ENCODE measurements at places on chromosomes 4 and X.

- DNase-seq, result no peak
Measured at GRCh38 chr4:154456240-154456639, 35.4 kb downstream of the DCHS2 start.

DNA sequence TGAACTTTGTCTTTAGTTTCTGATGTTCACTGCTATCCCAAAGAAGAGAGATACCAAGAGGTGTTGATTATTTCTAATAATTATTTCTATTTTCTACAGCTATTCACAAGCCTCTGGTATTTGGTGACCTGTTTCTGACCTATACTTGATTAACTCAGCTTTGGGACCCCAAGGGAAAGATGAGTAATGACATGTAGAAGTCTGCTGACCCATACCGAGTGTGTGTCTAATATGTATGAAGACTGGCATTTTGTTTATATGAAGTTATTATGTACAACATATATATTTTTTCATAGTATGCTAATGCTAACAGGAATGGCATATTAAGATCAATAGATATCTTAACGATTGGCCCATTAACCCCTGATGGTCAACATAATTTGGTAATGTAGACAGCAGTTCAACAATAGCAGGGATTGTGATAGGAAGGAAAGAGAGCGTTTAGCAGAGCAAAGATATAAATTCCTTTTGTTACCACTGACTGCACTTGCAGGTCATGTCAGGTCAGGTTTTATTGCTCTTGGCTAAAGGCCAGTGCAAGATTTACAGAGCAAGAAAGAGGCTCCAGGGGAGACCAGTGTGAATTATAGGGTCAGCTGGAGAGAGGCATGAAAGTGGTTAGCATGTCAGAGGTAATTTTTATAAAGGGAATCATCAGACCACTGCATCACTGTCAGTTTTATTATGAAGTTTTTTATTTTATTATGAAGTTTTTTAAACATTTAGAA is 94.7 kb upstream of the DIPK2B start:
- DNase-seq, result no peak

DNA sequence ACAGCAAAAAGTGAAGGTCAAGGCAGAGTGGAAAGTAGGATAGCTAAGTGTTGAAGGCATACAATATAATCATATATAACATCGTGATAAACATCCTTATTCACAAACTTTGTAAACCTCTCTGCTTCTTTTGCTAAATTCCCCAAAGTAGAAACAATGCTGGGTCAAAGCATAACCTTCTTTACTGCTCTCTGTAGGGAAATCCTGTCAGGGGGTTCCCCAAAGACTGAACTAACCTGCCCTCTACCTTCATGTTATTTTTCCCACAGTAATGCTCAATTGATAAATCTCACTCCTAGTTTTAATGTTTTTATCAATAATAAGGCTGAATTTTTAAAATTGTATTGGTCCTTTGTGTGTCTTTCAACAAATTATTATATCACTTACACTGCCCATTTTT is 55.7 kb downstream of the DCHS2 start:
- DNase-seq, result no peak

GRCh38 chrX:13938051-13938828 is 91.5 kb downstream of the GEMIN8 start:
- DNase-seq, result no peak

- no peak for DNase-seq
Measured at GRCh38 chrX:63327788-63328187, 23.3 kb downstream of the SPIN4 start.

DNA sequence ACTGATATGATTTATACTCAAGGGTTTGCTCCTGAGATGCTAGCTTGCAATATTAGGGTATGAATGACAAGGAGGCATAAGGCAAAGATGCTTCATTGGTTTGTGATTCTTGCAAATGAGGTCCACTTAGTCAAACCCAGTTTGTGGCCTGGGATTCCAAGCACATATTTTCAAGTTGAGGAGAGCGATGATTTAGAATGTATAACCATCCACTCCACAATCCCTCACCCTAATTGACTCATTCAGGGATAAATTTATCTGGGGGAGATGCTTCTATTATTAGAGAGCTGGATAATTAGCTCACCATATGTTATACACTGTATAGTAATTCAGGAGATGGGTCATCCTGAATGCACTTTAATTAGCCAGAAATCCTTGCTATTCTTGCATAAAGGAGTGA is 118.3 kb upstream of the PUDP start:
- no peak for DNase-seq

DNA sequence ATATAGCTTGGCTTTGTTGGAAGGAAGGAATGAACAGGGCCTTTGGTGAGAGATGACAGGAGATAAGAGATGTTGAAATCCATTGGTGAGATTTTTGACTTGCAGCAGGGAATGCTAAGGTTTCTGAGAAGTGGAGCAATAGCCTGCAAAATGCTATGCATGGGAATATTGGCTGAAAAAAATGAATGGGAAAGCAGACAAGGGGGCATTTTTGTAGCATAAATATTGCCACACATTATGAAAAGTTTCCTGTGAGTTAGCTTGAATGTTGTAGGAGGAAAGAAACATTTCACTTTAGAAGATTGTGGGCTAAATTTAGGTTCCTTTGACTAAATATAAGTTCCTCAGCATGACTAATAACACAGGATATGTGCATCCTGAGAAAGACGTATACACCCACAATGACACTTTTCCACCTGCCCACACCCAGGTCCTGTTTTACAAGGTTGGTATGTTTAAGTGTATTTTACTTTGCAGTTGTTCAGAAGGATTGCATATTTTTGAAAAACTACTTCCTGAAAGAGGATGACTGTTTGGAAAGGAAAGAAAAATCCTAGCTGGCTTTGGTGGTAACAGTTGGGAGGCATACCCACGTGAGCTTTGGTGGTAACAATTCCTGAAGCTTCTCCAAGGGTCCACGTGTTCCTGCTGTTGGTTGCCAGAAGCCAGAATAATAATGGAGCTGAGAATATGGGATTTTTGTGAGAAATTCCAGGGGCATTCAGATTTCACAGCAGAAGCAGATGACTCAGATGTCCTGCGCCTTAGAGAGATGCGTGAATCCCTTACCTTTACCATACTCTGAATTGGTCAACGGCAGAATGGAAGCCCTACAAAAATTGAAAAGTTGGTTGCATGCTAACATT is 28.5 kb downstream of the PHEX start:
- no peak for DNase-seq

DNA sequence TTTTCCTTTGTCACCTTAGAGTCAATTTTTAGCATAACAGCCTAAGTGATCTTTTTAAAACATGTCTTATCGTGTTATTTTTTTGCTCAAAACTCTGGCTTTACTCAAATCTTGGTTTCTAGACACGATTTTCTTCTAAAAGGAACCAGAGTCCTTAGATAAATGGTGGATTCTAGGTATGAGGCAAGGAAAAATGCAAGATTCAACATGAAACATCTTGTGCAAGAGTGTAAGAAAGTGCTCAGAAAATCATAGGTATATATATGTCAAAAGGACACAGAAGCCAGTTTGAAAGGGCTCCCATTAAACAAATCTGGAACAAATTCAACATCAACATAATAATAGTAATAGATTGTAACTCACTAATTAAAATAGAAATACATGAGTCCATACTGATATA is 8.1 kb upstream of the ADGRG4 start:
- DNase-seq, result no peak

DNA sequence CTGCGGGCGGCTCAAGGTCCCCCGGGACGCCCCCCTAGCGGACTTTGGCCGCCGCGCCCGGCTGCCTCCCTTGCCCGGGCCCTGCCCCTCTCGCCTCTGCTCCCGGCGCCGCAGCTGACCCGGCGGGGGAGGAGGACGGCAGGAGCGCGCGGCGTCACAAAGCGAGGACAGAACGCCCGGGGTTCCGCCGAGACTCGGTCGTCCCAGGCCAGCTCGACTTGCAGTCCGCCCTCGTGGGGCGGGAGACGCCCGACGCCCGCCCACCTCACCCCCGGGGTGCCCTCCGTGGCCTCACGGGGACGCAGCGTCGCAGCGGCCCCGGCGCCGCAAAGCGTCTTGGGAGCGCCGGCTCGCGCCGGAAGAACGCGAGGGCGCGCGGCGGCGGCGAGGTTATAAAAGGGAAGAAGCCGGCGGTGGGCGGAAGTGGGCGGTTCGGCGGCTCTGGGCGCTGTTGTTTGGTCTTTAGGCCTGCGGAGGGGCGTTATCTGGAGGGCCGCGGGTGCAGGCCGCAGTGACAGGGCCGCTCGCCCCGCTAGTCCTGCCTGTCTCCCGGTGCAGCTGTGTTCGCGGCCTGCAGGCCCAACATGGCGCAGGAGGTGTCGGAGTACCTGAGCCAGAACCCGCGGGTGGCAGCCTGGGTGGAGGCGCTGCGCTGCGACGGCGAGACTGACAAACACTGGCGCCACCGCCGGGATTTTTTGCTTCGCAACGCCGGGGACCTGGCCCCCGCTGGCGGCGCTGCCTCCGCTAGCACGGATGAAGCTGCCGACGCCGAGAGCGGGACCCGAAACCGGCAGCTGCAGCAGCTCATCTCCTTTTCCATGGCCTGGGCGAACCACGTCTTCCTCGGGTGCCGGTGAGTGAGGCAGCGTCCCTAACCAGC is at the start of gene CDKN2AIP:
TSS of gene CDKN2AIP (plus strand) at position 423 of the 883 bp plus-strand sequence. CDS start at position 585, 162 bp downstream.
- peak; percentile 97 for DNase-seq

- no peak for DNase-seq
Measured at GRCh38 chr4:121076416-121076815, 4.1 kb upstream of the NDNF start.

- DNase-seq, result no peak
Measured at GRCh38 chr4:188876881-188877280, 737.6 kb downstream of the TRIML1 start.
